ENCODE measurements at places on chromosomes 4 and X.

GRCh38 chr4:27685091-27685490 is 824.5 kb downstream of the STIM2 start:
- DNase-seq = no peak

GRCh38 chrX:78387364-78387763 is 60.0 kb upstream of the CYSLTR1 start:
- no peak for DNase-seq

DNA sequence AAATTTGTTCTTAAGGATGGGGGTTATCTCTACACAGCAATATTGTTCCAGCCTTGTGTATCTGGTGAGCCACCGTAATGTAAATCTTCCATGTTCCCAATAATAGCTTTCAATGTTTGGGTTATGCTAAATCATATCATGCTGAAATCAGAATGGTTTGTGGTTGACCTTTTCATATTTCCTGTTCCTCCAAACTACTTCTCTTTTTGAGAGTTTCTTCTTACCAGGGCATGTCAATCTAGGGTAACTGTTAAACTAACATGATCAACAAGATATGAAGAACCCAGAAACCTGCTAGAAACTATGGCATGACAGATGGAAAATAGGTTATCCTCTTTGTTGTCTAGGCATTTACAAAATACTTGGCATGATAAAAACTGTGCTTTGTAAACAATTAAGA is 22.0 kb downstream of the TNMD start:
- DNase-seq = no peak

DNA sequence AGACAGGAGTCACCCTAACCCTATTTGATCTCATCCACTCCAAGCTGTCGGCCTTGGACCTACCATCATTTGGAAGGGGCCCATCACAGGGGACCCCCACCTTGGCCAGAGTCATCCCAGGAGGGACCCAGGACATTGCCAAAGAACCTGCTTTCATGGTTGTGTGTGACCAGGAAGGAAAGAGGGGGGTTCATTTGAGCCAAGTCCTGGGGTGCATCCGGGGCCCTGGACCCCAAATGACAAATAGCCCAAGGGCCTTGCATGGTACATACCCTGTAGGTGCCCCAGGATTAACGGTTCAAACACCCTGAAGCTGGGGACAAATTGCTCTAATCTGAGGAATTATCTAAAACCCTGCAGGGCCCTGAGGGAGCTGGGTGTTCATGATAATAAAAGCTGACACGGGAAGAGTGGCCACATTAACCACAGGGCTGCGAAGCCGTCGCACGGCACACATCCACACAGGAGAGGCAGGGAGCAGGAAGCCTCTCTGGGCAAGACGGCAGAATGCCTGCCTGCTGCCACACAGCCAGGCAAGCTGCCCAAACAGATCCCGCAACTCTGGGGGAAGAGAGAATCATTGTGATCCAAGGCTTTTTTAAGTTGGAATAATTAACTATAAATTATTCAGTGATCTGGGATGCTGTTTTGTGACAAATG is 28.2 kb upstream of the PPP2R2C start:
- DNase-seq = no peak

DNA sequence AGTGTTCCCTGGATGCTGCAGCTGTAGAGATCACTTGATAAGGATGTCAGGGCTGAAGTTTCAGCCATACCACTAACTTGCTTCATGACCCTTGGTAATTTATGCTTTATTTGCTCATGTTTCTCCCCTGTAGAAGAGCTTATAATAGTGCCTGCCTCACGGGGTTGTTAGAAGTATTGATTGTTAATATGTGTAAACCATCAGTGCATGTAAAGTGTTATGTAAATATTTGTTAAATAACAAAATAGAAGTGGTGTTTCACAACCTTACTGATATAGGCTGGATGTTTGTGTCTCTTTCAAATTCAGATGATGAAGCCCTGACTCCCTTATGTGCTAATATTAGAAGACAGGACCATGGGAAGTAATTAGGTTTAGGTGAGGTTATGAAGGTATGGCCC is 1.5 kb upstream of the CXCL2 start:
- DNase-seq = no peak

DNA sequence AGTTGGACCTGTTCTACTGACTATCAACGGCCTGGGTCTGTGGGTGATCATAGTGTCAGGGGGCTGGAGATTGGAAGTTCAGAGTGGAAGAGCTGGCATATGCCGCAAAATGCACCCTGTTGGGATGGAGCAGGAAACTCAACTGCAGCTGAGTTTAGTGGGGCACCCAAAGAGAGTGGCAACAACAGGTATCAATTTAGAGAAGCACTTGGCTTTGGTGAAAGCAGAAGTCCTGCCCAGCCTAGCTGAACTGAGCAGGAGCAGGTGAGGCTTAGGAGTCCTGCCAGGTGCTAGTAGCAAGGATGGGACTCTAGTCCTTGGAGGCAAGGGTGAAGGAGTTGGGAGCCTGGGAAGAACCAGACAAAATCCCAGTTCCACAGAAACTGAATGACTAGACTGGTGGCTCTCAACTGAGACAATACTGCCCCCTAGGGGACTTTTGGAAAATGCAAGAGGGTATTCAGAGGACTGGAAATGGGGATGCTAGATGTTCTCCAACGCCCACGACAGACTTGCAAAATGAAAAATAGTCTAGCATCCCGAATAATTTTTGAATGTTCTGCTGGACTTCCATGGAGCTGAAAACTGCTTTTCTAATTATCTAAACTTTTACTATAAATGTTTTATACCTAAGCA is 49.4 kb downstream of the RTL9 start:
- peak; percentile 76 for DNase-seq

- DNase-seq = no peak
These were observed 27.5 kb downstream of the OR13H1 start for GRCh38 chrX:131571348-131571747.

DNA sequence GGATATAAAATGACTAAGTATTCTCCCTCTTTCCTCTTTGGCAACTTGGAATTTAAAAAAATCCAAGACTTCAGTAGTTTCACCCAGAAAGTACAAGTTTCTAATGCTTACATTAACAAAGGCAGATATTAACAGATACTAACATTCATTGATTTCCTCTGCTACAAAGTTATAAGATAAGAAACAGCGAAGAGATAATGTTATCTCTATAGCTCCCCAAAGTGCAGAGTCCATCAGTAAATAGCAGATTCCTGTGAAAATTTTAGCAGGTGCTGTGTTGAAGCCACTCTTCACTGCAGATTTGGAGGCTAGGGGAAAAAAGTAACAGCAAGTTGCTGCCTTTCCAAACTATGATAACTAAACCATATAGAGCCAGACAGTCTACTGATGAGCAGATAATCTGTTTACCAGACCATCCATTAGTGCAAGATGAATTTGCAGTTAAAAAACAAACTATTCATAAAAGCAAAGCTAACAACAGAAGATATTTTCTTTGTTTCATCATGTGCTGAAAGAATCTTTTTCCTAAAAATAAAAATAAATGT is 3.3 kb upstream of the CAMK2D start:
- DNase-seq = no peak
